ENCODE measurements at places on chromosomes 12 and 14.

- DNase-seq, result peak; percentile 24
These were observed 4.0 kb upstream of the PRMT8 start for GRCh38 chr12:3487027-3487426.

- no peak for DNase-seq
These were observed 141.8 kb downstream of the VRK1 start for GRCh38 chr14:96938946-96939345.

- DNase-seq, result no peak
These were observed 266.4 kb upstream of the SLC16A7 start for GRCh38 chr12:59329462-59329861.

DNA sequence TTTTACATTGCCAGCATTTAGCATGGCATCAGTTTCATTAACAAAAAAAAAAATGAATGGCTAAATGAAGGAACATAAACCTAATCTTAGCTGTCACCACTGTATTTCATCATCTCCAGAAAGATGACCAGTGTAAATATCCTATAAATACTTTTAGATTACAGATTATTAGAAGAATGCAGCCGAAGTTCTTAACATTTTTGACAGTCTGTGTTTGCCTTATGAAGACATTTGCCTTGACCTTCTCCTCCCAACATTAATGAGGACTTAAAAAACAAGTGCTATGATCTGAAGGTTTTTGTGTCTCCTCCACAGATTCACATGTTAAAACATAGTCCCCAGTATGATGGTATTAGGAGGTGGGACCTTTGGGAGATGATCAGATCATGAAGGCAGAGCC is 253.0 kb downstream of the SNAPC1 start:
- no peak for DNase-seq

GRCh38 chr12:66065641-66066136 is 64.9 kb downstream of the LLPH start:
- no peak for DNase-seq

DNA sequence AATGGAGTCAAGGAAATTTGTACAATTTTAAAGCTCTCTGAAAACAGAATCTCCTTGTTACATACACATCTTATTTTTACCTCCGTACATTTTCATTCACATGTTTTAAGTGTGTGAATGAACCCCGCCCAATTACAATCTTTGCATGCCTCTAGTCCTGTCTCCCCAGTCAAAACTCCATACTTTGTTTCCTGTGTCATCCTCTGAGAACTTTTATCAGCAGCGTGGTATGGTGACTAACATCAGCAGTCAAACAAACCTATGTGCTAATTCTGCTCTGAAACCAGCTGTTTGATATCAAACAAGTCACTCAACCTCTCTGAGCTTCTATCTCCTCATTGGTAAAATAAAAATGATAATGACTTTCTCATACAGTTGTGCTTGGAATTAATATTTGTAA is 15.8 kb upstream of the ERGIC2 start:
- DNase-seq, result no peak

DNA sequence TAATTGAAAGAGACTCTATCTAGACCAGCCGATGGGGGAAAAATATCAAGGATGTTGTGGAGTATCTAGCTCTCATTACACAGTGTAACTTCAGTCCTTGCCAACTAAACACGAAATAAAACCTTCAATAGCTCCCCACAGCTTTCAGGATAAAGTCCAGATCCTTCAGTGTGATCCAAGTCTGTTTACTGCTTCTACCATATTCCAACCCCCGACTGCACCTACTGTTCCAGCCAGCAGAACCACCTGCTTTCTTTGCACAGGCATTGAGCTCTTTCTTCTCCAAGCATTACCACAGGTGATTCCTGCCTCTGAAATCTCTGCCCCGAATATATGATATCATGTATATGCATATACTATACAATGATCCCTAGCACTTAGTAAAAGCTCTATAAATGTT is 2.2 kb upstream of the LRRC23 start:
- DNase-seq, result no peak

- no peak for DNase-seq
These were observed 291.8 kb downstream of the ETNK1 start for GRCh38 chr12:22916815-22917214.

- DNase-seq, result no peak
These were observed 124.3 kb downstream of the FBXL14 start for GRCh38 chr12:1470051-1470450.

DNA sequence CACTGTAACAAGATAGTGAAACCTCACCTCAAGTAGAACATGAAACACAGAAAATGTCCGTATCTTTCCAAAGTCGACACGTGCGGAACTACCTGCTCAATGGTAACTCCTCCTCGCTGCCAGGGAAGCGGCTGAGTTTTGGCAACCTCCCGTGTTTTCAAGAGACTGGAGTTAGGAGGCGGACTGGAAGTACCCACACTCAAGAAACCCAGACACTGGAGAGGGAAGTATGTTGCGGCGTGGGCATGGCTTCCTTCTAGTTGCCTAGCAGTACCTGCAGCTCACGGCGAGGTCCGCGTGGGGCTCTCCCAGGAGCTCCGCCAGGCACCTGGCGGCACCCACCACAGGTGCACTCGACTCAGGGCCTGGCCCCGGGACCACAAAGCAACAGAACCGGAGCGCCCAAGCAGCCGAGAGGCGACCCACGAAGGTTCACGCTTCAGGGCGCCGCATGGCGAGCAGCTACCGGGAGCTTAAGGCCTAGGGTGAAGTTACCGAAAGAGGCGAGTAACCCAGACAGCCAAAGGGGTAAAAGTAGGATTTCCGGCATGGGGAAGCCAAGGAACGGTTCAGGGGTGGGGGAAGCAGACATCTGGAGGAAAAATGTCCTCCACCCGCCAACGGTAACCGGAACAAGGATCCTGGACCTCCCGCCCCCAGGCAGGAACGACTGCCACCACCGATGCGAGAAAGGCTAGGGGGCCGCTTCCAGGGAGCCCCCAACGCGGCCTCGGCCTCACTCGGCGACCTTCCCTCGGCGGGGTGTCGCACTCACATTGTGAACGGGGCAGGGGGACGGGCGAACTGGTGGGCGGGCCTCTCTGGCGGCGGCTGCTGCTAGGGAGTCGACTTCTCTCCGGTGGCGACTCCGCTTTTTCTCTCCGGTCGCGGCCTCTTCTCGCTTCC is 608 bp downstream of the PTGES3 start:
- peak; percentile 28 for DNase-seq

GRCh38 chr12:104213952-104214351 is 1.6 kb upstream of the TXNRD1 start:
- DNase-seq, result no peak

GRCh38 chr12:87086118-87086891 is 830.1 kb upstream of the MGAT4C start:
- DNase-seq, result no peak

- no peak for DNase-seq
These were observed 239.8 kb upstream of the FAR2 start for GRCh38 chr12:28909291-28909690.

GRCh38 chr14:28778138-28779117 is 11.8 kb downstream of the FOXG1 start:
- DNase-seq, result peak; percentile 49

DNA sequence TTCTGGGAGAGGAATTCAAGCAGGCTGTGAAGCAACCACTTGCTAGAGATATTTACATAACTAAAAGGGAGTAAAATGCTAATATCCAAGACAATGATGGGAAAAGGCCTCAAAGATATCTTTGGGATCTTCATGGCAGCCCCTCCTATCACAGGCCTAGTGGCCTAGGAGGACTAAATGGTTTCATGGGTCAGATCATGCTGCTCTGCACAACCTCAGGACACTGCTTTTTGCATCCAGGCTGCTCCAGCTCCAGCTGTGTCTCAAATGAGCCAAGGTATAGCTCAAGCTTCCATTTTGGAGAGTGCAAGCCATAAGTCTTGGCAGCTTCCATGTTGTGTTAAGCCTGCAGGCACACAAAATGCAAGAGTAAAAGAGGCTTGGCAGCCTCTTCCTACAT is 195.6 kb upstream of the SSTR1 start:
- no peak for DNase-seq

GRCh38 chr12:100675432-100675831 is 101.9 kb downstream of the GAS2L3 start:
- DNase-seq, result no peak

DNA sequence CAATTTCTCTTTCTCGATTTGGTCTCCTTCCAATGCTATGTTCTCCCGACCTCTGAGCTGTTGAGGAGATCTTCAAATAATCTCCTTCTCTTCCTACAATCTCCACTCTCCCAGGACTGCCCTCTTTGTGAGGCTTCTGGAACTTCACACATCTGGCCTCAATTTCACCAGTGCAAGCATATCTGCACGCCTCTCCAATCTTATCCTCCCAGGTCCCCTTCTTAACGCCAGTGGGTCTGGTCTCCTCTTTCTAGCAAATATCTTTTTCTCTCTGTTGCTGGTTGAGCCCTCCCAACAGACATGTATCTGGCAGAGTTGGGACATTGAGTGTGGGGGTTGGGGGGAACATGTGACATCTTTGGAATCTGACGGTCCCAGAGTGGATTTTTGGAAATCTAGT is 17.9 kb downstream of the RTL1 start:
- DNase-seq, result no peak

GRCh38 chr12:6951551-6952120 is 480 bp downstream of the PTPN6 start:
- DNase-seq, result no peak

- DNase-seq, result peak; percentile 89
These were observed 44.4 kb upstream of the PNMA1 start for GRCh38 chr14:73758392-73759182.

DNA sequence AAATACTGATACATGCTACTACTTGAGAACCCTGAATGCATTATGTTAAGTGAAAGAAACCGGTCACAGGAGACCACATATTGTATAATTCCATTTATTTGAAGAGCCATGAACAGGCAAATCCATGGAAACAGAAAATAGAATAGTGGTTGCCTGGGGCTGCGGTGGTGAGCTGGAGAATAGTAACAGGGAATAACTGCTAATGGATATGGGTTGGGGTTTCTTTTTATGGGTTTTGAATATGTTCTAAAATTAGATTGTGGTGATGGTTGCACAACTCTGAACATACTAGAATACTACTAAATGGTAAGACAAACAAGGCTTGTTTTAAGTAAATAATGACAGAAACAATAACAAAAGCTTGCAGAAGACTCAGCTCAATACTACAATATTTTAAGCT is 293.0 kb downstream of the BTG1 start:
- DNase-seq, result no peak

GRCh38 chr12:100553936-100554335 is 19.5 kb upstream of the GAS2L3 start:
- no peak for DNase-seq

DNA sequence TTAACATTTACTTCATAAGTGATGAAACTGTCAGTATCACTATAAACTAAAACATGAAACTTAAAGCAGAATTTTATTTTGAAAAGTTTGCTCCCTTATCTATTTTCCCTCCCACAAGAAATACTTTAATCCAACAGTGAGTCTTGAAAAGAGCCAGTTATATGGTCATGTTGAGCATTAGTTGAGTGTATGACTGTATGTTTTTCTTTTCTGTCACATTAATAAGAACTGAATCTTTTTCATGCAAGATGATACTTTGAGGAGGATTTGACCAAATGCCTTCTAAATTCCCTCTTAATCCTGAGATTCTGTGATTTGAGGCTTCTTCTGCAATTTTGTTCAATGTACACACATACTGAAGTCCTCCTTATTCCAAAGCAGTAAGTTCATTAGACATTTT is 33.7 kb upstream of the YARS2 start:
- DNase-seq, result no peak

- no peak for DNase-seq
These were observed 23.0 kb downstream of the PDE6H start for GRCh38 chr12:14995583-14996425.

DNA sequence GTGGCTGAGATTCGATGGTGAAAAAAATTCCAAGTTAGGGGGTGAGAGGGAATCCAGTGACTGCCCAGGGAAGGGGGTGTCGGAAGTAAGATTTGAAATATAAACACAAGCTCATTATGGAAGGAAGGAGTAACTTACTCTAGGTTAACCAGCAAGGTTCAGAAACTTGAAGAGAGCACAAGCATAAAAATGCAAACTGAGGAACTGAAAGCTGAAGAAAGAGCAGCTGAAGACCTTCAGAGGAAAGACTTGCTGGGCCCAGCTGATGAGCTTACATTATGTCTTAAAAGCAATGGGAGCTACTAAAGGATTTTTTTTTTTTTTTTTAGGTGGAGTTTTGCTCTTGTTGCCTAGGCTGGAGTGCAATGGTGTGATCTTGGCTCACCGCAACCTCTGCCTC is 189.7 kb upstream of the GRIN2B start:
- DNase-seq, result no peak

GRCh38 chr12:31355747-31356107 is 29.8 kb upstream of the SINHCAF start:
- DNase-seq, result no peak

DNA sequence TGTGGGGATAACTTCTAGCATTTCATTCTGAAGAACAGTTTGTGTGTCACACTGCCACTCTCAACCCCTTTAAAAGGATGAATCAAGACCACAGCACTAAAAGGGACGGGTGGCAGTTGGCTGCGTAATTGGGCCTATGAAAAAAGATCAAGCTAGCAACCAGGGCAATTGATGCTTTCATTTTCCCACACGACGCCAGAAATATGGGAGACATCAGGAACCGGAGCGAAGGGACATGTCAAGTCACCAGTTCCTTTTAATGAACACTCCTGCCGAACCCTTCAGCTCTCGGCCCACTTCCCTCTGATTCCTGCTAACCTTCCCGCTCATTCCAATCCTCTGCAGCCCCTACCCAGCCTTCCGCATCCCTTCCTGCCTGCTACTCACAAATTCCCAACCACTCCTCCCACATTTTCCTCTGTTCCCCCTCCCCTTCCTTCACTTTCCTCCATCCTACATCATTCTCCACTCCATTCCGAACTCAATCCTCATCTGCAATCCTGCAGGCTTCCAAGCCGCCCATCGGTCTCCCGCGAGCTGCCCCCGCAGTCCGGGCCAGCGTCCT is 753 bp downstream of the CSRNP2 start:
- peak; percentile 64 for DNase-seq

GRCh38 chr14:70534904-70535303 is at the start of gene ADAM20:
Gene ADAM20 (minus strand): TSS chr14:70535004. CDS start chr14:70524757, 10,247 bp downstream.
- no peak for DNase-seq

DNA sequence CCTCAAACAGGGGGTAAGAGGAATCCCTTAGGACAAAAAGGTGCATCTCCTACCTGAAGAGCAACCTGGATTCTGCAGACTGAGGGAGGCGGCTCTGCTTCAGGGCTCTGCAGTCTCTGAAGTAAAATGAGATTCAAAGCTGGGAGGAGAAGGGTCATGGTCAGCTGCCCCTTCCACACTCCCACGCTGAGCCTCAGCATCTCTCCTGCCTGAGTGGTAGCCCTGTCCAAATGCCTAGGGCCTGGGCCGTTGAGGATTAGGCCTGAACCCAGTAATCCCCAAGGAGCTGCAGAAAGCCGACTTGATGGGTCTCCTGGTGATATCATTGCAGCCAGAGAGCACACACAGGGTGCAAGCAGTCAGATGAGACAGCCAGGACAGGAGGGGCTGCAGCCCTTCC is 18.9 kb downstream of the PHLDA1 start:
- no peak for DNase-seq

DNA sequence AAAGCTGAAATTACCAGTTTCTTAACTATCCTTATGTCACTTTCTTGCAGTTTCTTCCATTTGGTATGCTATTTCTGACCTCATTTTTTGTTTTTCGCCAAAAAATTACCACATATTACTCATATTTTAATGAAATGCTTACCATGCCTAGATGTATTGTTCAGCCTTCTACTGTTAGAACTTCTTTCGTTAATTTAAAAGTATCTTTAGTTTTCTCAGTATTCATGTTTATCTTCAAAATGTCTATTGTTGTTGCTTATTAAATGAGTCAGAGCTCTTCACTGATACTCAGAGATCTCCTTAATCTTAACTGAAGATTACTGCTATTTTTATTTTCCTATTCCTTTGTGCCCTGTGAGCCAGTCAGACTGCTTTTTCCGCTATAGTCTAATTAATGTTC is 20.5 kb downstream of the RAP1B start:
- DNase-seq, result no peak

GRCh38 chr12:51847643-51848325 is 734 bp downstream of the FIGNL2 start:
- peak; percentile 76 for DNase-seq

All from H9 (cell line).